Urothelium cell line (cell line): ENCODE measurements at places on chromosomes 6 and 20.

DNA sequence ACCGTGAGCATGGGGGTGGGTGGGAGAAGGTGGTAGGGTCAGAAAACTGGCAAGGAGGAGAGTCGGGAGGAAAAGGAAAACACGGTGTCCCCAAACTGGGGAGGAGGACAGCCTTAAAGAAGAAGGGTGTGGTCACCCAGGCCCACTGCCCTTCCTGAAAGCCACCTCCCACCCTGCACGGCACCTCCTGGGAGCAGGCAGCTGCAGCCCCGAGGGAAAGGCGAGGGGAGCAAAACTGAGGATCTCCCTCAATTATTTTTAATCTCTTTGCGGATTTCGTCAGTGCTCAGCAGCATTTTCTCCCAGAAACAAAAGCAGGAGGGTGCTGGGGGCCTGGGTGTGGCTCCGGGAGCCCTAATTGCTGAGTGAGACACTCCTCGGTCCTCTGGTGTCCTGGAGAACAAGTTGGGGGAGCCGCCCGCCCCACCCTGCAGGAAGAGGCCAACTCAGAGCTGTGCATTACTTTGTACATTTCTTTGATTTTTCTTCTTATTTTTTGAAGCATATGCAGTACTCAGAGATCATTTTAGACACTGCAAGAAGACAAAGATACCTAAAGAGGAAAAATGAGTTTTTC, 56.4 kb downstream of the RIOK1 start:
- no peak for DNase-seq

- no peak for DNase-seq
These were observed 607 bp downstream of the LYRM2 start for GRCh38 chr6:89637960-89638319.

DNA sequence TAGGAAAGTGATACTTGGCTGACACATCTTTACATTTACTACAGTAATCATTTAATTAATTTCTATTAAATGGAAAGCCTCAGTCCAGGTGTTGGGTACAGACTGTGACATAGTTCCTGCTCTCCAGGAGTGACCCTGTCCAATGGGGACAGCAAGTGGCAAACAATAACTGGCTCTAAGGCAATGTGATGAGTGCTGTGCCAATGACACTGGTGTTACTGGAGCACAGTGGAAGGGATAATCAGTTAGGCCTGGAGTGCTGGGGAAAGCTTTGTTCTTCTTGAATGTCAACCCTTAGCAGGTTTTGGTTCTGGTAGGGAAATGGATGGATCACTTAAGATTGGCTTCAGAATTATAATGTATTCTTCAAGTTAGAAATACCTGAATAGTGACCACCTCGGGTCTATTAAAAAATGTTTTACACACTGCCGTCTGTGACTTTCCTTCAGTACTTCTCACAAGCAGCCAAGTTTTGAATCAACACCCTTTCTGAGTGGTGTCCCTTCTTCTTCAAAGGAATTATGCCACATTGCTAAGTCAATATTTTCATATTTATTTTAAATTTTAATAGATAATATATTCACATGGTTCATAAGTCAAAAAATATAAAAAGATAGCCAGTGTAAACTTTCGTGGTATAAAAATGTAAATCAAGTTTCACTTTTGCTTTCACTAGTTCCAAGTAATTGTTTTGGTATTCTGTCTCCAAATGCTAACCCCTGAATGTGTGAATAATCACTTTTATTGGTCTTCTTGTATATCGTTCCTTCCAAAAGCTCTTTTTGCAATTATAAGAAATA, 9.6 kb downstream of the CMTR1 start:
- no peak for DNase-seq

DNA sequence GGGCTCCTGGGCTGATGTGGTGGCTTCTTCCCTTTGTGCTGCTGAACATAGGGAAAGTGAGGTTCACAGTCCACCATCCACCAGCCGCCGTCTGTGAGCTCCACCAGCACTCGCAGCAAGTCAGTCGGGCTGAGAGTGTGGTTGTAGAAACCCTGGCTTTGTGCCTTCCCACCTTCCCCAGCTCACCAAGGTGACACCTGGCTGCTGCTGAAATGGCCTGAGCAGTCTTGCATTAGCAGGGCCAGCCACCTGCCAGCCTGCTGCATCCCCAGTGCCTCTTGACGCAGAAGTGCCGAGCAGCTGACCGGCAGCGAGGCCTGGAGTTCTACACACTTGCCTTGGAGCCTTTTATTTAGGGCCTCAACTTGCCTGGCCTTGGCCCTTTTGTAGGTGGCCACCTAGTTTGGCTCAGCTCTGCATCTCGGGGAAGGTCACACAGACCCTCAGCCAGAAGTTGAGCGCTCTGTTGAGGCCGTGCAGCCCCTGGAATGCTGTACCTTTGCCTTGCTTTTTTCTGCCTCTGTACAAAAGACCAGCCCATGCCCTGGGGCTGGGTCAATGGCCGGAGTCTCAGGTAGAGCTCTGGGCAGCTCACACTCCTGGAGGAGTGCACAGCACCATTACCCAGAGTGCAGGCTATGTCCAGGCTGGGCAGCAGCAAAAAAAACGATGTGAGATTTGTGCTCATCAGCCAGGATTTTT, 76.5 kb downstream of the PTPN1 start:
- no peak for DNase-seq

GRCh38 chr20:23257106-23257761, 93.4 kb upstream of the NXT1 start:
- no peak for DNase-seq

DNA sequence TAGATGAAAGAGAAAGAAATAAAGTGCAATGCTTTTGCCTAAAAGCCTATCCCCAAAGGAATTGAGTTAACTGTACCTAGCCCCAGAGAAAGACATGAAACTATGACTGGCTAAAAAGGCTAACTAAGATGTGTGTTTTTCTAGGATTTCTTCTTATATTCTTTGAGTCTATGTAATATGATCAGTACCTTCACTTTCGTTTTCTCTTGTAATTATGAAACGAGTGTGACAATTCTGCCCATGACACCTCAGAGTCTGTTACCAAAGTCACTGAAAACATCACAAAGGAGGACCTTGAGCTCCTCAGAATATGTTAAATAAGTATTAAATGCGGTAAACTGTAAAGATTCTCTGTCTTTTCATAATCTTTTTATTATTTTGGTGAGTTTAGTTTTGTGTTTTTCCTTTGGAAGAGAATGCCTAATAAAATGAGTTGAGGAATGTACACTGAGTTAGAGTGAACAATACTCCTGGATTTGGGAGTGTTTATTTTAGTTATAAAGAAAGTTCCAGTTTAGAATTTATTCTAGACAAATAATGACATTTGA, 141.3 kb downstream of the FUT9 start:
- no peak for DNase-seq

- no peak for DNase-seq
These were observed 84.2 kb upstream of the ARG1 start for GRCh38 chr6:131488780-131489179.

- no peak for DNase-seq
These were observed 98.1 kb upstream of the VSTM2L start for GRCh38 chr20:37804584-37805566.

- no peak for DNase-seq
These were observed 69.2 kb downstream of the ATG5 start for GRCh38 chr6:106256201-106256968.

GRCh38 chr20:2798814-2799213, 1.6 kb downstream of the CPXM1 start:
- no peak for DNase-seq

DNA sequence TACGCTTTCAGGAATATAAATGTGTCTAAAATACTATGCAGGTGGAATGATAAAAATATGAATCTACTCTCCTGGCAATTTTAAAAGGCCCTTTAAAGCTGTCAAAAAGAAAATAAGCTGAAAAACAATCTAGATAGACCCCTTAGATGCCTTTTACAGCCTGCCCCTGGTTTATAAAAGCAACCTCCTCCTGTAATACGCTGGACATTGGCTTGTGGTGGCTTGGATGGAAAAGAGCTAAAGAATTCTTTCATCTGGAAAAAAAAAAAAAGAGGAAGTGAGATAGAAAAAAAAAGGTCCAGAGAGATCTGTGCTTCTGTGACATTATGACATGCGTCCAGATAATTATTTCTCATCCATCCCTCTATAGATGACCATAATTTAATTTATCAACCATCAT, 115.9 kb upstream of the NRSN1 start:
- no peak for DNase-seq

GRCh38 chr6:125154118-125154760, 666 bp downstream of the TPD52L1 start:
- peak; percentile 13 for DNase-seq

DNA sequence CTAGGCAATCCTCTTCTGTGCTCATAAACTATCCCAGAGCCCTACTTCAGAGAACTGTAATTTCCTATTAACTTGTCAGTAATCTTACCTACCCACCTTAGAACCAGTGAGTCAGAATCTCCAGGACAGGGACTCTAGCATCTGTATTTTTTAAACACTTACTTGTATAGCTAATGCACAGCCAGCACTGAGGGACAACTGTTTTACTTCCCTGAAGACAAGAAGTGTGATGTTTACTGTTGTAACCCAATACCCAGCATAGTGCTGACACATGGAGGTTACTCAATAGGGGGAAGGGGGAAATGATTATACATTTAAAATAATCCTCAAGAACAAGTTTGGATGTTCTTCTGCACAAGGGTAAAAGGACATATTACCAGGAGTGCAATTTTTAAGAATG, 130.8 kb downstream of the BTBD9 start:
- no peak for DNase-seq

DNA sequence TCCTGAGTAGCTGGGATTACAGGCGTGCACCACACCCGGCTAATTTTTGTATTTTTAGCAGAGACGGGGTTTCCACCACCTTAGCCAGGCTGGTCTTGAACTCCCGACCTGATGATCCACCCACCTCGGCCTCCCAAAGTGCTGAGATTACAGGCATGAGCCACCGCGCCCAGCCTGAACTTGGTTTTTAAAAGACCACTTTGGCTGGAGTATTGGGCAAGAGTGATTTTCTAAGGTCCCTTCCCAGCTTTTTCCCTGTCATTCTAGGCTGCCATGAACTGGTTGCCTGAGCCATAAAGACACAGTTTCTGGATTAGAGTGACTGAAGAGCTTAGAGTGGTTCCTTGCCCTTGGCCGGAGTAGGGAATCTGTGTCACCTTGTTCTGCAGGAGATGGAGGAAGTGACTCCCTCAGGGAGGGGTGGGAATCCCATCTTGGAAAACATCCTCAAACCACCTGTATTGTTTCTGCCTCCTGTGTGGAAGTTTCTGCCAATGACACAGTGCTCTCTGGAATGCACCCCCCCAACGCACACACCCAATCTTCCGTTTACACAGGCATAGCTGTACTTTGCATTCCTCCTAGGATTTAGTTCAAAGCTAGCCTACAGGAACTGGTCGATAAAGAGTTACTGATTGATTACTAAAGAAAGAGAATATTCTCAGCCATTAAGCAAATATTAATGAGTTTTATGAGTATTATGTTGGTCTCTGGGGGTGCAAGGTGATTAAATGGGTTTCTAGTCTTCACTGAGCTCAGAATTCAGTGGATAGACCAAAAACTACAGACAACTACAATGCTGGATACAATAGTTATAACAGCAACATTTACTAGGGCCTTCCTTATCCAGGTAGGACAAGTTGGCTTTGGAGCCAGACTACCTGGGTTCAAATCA, 18.2 kb downstream of the BCL2L1 start:
- DNase-seq, result peak; percentile 90

GRCh38 chr6:161327360-161327953, 53.6 kb upstream of the AGPAT4 start:
- no peak for DNase-seq

DNA sequence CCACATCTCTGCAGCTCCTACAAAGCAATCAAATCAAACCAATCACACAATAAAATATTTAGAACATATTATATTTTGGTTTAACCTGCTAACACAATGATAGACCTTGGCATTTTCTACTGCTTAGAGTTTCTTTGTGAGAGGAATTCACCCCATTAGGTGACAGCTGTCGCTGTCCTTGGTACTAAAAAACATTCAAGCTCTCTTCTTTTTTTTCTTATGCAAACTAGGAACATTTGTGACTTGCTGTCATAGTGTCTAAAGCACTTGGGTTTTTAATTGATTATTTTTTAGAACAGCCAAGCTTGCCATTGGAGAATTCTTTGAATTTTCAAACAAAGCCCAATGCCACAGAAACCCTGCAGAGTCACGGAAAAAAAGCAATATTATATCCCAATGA, 46.4 kb downstream of the CNR1 start:
- no peak for DNase-seq

GRCh38 chr6:30543821-30544220, 12.5 kb downstream of the GNL1 start:
- no peak for DNase-seq

- no peak for DNase-seq
These were observed 2.3 kb upstream of the GMPR start for GRCh38 chr6:16236009-16236501.

- no peak for DNase-seq
These were observed 57.7 kb downstream of the ADNP start for GRCh38 chr20:50873585-50873984.

- no peak for DNase-seq
These were observed 39.0 kb downstream of the CD40 start for GRCh38 chr20:46157076-46157592.

DNA sequence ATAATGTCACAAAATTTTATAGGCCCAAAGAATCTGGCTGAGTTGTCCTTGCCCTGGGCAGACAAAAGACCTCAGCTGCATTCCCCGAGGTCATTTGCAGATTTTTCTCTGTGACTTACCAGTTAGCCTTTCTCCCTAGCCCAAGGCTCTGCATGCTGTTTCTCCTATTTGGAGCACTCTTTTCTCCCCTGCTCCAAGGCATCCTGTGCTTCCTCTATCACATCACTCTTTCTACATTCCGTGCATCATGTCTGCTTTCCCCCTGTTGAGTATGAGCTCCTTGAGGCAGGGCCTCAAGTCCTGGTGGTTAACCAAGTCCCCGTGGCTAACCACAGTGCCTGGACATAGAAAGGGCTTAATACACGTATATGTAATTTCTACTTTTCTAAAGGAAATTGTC, 593 bp upstream of the GSTA3 start:
- no peak for DNase-seq

- DNase-seq, result no peak
These were observed 5.8 kb upstream of the MANBAL start for GRCh38 chr20:37283530-37284195.

DNA sequence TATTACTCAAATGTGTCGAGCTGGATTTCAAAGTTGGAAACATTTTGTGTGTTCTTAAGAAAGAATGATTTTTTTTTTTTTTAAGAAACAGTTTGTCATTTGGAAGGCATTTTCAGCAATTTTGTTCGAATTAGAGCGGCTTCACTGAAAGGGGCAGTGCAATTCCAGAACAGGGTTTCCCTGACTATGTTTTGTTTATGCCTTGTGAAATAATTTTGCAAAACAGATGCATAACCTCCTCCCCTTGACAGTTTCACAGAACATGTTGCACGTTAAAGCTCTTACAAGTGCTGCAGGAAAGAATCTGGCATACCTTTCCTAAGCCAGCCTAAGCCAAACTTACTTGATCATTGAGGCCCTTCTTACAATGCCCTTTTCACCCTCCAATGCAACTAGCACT, 216.0 kb upstream of the SSTR4 start:
- DNase-seq, result no peak
